ENCODE measurements at places on chromosomes 2 and 18.
A peak's percentile ranks its signal among the peaks of the same experiment; 100 is the strongest.

DNA sequence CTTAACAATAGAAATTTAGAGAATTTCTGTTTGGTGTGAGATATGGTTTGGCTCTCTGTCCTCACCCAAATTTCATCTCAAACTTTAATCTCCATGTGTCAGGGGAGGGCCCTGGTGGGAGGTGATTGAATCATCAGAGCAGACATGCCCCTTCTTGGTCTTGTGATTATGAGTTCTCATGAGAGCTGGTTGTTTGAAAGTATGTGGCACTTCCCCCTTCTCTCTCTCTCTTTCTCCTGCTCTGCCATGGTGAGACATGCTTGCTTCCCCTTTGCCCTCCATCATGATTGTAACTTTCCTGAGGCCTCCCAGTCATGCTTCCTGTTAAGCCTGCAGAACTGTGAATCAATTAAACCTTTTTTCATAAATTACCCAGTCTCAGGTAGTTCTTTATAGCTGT lies 524.7 kb upstream of the ACVR2A start:
- no peak for DNase-seq

DNA sequence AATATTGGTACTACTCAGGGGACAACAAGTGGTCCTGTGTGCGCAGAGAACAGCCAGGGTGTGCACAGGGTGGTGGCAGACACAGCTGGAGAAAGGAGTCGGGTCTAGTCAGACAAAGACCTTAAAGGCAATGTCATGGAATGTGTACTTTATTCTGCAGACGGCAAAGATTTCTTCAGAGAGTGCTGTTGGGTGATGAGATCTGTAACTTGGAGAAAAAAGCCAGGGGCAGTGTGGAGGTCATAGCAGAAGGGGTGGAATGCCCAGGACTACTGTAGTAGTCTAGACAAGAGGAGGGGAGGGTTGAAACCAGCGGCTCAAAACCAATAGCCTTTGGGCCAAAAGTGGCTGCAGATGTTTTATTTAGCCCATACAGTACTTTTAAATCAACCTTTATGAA lies 121.3 kb upstream of the ZFP36L2 start:
- no peak for DNase-seq

- DNase-seq, result no peak
These were observed 985.8 kb upstream of the NRXN1 start for GRCh38 chr2:52017646-52018235.

GRCh38 chr2:26727641-26728561 lies 35.4 kb downstream of the KCNK3 start:
- DNase-seq, result peak; percentile 39
